ENCODE measurements at places on chromosomes 1 and 21. TPM values are rescaled to one million over a fixed set of nuclear protein-coding genes. Genes with fewer than 3 reads are reported as not detected.

DNA sequence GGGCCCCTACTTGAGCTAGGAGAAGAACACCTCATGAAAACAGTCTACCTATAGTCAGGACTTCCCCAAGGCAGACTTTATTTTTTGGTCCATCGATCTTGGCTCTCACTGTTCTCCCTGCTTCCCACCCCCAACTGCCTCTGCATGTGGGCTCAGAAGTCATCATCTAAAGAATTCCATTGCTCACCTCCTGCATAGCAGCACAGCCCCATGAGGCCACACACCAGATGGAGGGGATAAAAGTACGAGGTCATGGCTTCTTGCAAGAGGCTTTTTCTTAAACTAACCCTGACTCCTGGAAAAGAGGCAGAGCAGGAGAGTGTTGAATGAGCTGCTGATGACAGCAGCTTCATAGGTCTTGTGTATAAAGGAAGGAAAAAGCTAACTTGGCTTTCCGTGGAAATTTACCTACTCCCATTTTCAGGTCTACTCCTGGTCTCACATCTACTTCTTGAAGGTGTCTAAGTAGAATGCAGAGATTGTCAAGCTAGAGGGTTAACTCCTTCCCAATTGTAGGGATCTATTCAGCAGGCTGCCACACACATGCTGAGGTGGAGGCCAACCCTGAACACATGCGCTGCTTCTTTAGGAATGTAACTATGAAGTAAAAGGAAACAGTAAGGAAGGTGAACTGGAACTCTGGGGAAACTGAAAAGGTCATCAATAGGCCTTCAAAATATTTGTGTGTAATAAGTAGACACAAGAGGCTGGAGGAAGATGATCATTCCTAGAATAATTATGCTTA, 18.7 kb downstream of the WNT2B start:
- no peak for DNase-seq

GRCh38 chr1:115211071-115211745, 121.9 kb upstream of the TSPAN2 start:
- DNase-seq = no peak

GRCh38 chr1:237562242-237562823, 328.4 kb downstream of the ZP4 start:
- no peak for DNase-seq

GRCh38 chr1:201156819-201157218, 2.5 kb upstream of the TMEM9 start:
- no peak for DNase-seq

Gene DPT
- total RNA-seq = 0.11 TPM

Gene SAMSN1
- total RNA-seq = 1.0 TPM
